GM13976 (cell line): ENCODE measurements at places on chromosomes 1 and 21.

- DNase-seq = no peak
Measured at GRCh38 chr21:44261675-44262295, at the start of gene DNMT3L. TSS of gene DNMT3L (minus strand) at chr21:44261897. CDS start at chr21:44261259, 638 bp downstream.

DNA sequence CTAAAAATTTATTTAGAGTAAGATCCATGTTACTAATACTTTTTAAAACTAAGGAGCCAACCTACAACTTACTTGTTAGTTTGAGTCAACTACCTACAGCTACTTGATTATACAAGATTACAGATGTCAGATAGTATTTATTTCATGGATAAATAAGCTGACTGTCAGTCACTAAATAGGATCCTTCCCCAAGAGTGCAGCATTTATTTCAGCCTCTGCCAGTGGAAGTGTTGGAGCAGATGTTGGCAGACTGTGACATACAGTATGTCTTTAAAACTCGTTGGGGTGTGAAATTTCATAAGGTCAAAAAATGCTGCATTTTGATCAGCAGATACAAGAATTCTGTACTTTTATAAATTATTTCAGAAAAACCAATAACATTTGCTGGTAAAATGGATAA is 156.2 kb downstream of the AKT3 start:
- no peak for DNase-seq

DNA sequence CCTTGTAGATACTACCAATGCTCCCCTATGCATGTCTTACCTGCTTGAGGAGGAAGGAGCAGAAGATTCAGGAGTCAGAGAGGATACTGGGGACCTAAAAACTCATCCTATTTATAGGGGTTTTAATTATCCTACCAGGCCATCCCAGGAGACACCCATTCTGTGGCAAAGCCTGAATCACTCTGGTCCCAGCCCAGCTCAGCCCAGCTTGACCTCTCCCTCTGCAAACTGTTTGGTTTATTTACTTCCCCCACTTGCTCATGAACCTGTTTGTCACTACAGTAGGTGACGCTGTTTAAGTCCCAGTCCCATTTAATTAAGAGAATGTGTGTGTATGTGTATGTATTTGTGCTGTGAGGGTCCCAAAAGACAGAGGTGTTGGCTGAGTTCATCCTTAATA is at the start of gene RPTN:
Gene RPTN, minus strand, starts transcription at position 85 of the 400 bp plus-strand sequence. CDS start 1,339 bp downstream, outside the sequence.
- no peak for DNase-seq

DNA sequence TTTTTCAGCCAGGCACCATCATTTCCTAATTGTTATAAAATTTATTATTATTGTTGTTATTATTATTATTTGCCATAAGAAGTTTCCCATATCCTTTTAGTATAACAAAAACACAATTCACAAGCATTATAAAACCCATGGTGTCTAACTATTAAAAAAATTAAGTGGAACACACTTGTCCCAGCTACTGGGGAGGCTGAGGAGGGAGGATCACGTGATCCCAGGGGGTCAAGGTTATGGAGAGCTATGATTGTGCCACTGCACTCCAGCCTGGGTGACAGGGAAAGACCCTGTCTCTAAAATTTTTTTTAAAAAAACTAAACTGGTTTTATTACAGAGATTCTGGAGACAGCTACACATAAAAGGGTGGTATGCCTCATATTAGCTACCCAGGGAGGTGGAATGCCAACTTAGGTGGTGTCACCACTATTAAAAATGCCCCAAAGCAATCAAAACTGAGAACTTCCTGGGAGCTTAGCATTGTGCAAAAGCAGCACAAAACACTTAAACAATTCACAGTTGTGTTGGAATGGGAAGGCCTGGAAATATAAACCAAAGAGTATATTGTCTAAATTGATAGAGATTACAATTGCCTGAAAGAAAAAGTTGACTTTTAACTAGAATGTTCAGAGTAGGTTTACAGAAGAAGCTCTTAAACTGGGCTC is 8.7 kb upstream of the RGS4 start:
- no peak for DNase-seq

DNA sequence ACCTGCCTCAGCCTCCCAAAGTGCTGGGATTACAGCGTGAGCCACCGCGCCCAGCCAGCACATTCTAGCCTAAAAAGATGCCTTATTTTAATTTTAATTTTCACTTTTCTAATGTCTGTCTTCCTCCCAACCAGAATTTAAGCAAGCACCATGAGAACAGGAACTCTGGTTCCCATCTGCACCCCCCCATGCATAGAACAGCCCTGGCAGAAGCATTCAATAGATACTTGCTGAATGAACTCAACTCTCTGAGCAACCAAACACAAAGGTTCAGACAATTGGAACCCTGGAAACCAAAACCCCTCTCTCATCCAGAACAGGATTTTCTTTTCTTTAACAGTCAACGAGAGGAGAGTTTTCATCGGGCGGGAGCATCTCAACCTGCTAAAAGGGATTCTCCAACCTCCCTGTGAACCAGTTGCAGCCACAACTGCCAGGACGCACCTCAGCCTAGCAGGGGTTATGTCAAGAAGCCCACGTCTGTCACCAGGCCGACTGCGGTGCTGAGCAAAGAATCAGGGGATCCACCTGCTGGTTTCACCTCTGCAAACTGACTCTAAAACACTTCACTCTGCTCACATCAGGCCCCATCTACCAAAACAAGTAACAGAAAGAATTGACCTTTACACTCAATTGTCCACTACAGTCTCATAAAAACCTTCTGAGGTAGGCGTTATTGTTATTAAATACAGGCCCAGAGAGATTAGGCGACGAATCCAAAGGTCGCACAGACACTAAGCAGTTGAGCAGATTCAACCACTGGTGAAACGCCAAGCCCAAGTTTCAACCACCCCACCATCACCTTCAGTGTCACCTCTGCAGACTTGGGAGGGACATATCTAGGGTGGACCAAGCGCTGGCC is 1.7 kb downstream of the KIAA2013 start:
- DNase-seq = peak; percentile 68

DNA sequence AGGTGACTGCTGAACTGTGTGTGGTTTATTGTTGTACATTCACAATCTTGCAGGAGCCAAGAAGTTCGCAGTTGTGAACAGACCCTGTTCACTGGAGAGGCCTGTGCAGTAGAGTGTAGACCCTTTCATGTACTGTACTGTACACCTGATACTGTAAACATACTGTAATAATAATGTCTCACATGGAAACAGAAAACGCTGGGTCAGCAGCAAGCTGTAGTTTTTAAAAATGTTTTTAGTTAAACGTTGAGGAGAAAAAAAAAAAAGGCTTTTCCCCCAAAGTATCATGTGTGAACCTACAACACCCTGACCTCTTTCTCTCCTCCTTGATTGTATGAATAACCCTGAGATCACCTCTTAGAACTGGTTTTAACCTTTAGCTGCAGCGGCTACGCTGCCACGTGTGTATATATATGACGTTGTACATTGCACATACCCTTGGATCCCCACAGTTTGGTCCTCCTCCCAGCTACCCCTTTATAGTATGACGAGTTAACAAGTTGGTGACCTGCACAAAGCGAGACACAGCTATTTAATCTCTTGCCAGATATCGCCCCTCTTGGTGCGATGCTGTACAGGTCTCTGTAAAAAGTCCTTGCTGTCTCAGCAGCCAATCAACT is 6.4 kb upstream of the PIGV start:
- DNase-seq = no peak

- DNase-seq = no peak
Measured at GRCh38 chr1:226706684-226707083, 32.4 kb downstream of the ITPKB start.

- no peak for DNase-seq
Measured at GRCh38 chr1:85649591-85649990, 58.6 kb downstream of the ZNHIT6 start.

DNA sequence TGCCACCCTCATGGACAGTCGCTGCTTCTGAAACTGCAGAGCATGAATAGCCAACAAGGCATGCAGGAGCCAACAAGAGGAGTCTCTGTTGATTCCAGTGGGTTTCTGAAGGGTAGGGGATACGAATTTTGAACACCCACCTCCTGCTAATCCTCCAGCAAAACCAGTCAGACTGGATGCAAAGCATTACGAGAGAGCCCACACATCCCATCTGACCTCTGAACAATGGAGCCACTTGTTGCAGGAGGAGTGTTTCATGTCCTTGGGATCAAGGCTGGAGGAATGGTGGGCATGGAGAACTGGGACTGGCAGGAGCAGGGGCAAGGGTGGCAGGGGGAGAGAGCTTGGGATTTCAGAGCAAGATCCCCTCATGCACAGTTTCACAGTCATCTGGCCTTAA is 1.6 kb downstream of the VTCN1 start:
- DNase-seq = no peak

- DNase-seq = peak; percentile 86
Measured at GRCh38 chr1:32201011-32201855, 838 bp downstream of the CCDC28B start.

- no peak for DNase-seq
Measured at GRCh38 chr1:207328908-207329440, 7.5 kb downstream of the CD55 start.

- DNase-seq = no peak
Measured at GRCh38 chr1:200366577-200367253, 43.1 kb downstream of the ZNF281 start.

DNA sequence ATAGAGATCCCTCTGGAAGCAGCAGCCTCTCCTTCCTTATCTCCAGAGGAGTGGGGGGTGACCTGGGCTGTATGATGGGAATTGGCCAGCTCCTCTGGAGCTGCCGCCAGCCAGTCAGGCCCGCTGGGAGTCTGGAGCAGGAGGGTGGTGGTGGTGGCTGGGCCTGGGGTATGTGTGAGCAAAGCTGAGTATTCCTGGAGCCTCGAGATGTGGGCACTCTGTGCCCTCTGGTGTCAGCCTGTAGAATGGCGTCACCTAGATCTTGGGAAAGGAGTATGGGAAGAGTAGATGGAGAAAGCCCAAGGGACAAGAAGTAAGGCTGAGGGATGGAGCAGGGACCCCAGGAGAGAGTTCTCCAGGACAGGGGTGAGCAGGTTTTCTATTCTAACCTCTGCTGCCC is 16.0 kb downstream of the VANGL2 start:
- peak; percentile 50 for DNase-seq

DNA sequence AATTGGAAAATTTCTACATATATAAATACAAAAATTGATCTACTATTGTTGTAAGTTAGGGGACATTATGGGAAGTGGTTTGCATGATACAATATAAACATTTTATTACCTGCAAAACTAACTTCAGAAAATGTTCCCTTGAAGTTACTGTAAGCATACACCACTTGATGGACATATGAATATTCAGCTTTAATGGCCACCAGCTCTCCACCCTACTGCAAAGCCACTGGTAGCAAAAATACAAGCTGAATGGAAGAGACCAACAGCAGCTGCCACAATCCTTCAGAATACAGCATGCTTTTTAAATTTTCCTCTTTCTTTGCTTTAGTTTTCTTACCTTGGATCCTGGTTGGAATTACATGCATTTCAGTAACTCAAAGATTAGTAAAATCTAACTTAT is 69.8 kb downstream of the COQ8A start:
- DNase-seq = no peak

- no peak for DNase-seq
Measured at GRCh38 chr1:151058692-151059091, 730 bp downstream of the CDC42SE1 start.

GRCh38 chr1:7636795-7637526 is 134.1 kb upstream of the VAMP3 start:
- no peak for DNase-seq

GRCh38 chr1:24935615-24936484 is 5.8 kb upstream of the RUNX3 start:
- DNase-seq = peak; percentile 72

GRCh38 chr1:209412036-209412435 is 171.5 kb upstream of the CAMK1G start:
- no peak for DNase-seq

GRCh38 chr1:190207733-190208132 is 269.9 kb downstream of the BRINP3 start:
- no peak for DNase-seq

GRCh38 chr1:223419561-223419960 is 26.3 kb downstream of the CCDC185 start:
- DNase-seq = no peak

DNA sequence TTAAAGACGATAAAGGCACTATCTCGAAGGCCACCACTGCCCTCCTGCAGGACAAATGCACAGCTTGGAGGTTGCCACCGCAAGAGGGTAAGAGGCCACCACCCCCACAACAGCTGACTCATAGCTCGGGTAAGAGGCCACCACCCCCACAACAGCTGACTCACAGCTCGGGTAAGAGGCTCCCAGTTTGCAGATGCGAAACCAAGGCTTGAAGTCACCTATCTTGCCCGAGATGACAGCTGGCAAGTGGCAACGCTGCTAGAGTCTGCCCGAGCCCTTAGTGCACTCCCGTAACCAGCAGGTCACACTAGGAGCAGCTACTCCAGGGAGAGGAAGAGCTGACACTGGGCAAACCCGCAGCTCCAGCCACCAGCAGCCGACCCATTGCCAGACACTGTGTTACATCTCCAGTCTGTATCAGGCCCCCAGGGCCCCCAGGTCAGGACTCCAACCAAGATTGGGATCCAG is 17.1 kb upstream of the SPSB1 start:
- peak; percentile 76 for DNase-seq

DNA sequence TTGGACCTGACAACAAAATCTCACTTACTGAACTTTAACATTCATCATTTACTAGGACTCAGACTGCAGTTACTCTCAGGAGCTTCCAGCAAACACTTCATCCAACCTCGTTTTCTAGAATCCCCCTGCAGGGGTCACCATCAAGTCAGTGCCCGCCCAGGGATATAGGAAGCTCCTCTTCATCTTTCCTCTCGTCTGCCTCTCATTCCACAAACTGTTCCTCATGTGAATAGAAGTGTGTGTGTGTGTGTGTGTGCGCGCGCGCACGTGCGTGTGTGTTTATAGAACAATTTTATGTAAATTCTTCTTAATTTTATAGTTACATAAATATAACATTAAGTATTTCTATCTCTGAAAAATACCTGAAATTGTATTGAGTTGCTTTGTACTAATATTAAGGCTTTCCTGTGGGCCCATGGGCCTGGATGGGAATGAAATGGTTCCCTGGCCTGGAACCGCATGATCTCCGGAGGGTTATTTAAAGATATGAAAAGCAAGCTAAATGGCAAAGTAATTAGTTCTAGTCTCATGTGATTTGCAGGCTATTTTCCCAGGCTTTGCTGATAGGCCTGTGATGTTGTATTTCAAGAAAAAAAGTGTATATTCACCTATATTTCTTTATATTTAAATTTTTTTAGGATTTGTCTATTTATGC is 21.7 kb upstream of the ABCD3 start:
- no peak for DNase-seq

- no peak for DNase-seq
Measured at GRCh38 chr1:4032571-4032970, 132.5 kb upstream of the C1orf174 start.

DNA sequence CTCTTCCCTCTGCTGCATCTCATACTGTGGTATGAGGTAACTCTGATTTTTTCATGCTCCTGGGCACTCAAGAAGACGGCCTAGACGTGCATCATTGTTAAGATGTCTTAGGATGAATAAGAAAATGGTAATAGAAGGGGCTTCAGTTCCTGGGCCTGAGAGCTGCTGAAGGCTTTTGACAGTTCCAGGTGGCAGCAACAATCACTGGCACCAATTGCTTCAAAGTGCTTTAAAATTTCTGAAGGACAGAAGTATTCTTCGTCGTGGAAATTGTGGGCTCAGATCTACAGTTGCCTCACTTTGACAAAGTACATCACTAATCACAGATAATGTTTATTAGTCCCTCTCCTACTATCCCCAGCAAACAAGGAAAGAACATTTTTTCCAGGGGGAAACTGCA is 536.6 kb upstream of the CAMK1G start:
- no peak for DNase-seq
